ENCODE measurements at places on chromosomes 5 and 9.

DNA sequence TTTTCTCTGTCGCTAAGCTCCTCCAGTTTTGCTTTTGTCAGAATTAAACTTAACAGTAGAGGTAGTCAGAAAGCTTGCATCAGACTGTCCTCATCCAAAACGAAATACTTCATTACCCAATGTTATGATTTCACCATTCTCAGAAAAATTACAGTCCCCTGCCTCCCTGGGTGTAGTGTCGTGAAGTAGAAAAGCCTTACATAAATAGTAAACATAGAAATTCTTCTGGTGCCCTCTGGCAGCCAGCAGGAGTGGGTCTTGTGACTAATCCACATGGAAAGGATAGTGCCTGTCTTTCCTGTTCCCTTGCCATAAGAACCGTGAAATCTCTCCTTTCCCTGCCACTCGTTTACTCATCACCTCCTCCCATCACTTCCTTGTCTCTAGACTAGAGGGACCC, 230.6 kb downstream of the GNA14 start:
- DNase-seq, result no peak

DNA sequence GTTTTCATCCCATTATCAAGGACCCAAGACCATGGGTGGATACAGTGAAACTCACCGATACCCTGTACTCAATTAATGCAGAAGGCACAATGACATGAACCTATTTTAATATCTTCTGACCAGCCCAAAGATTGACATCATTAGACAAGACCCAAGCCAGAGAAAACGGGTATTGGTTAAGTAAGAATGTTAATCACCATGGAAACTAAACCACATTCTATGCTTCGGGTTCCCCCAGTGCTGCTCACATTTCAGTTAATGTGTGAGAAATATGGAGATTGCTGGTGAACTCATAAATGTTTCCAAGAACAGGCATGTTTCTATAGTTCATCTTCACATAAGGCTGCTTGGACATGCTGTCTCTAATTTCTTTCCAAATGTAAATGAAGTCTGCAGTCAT, 77.0 kb downstream of the IRX2 start:
- DNase-seq, result no peak

DNA sequence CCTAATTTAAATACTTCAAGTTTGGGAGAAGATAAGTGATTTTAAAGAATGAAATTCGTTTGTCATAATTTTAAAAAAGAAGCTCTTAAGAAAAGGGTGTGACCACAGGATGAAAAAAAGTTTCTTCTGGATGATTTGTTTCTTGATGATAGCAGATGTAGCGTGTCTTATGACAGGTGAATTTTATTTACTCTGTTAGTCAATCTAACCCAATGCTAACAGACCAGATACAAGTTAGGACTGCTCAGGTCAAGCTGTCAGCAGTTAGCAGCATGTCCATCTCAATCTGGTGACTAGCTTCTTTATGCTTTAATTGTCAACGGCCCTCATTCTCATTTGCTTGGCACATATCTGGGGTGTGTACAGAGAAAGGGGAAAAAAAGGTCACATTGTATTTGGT, 456.0 kb downstream of the BNC2 start:
- no peak for DNase-seq

DNA sequence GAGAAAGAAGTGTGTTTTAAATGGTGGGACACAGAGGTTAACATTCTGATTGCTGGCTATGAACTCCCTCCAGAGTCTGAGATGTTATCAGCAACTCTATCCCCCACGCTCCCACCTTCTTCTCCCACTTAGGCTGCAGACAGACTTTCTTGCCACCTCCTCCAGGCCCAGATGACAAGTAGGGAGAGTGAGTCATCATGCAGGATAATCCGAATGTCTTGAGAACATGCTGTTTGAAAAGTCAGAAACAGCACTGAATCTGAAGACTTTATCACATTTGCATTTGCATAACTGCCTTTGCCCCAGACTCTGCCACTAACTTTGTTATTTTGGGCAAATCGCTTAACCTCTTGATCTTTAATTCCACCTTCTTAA, 139.8 kb downstream of the ESM1 start:
- no peak for DNase-seq

DNA sequence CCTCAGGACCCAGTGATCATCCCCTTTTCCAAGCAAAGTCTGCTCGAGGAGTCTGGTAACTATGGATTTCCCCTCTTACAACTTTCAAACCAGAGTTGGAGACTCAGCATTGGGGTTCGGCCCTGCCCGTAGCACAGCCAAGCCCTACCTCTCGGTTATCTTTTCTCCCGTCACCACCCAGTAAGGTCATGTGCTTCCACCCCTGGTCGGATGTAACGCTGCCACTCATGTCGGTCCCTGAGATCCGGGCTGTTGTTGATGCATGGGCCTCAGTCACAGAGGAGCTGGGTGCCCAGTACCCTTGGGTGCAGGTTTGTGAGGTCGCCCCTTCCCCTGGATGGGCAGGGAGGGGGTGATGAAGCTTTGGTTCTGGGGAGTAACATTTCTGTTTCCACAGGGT, 1.2 kb downstream of the GALT start:
- no peak for DNase-seq

DNA sequence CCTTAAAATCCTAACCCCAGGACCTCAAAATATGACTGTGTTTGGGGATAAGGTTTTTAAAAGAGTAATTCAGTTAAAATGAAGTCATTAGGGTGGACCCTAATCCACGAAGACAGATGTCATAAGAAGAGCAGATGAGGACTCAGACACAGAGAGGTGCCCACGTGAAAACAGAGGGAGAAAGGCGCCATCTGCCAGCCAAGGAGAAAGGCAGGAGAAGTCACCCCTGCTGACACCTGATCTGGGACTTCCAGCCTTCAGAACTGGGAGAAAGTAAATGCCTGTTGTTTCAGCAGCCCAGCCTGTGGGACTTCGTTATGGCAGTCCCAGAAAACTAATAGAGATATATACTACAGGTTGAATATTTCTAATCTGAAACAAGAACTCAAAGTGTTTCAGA, 67.4 kb downstream of the ROR2 start:
- DNase-seq, result no peak

GRCh38 chr5:59758566-59758965, 135.0 kb downstream of the PDE4D start:
- DNase-seq, result no peak
